ENCODE measurements at places on chromosomes 5 and 9.
A peak's percentile ranks its signal among the peaks of the same experiment; 100 is the strongest.

- DNase-seq, result no peak
Observed at GRCh38 chr5:150278046-150278730, 11.4 kb downstream of the CAMK2A start.

DNA sequence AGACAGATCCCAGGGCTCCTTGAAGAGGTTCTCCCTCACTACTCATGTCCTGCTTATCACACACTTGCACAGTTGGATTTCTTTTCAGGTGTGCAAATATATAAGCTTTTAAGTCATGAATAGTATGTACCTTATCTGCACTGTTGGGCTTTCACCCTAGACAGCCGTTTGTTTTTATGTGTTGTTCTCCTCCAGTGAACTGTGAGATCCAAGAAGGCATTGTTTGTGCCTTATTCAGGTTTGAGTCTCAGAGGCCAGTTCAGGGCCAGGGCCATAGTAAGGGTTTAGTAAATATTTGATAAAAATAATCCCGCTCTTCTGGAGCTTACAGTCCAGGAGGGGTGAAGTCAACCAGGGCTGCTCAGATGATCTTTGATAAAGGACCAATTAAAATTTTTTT, 480.0 kb downstream of the TMEM38B start:
- no peak for DNase-seq

DNA sequence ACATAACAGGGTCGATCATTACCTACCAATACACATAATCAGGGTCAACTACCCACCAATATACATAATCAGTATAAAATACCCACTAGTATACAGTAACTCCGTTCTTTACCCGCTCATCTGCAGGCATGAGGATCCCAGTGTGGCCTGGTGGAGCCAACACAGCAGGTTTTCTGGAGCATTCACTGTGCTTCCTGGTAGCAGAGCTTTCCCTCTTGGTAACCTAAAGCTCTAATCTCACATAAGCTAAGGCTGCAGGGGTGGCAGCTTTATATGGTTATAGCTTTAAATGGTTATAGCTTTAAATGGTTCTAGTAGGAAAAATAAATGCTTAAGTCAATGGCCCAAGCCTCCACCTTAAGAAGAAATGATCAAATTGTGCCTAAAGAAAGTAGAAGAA, 11.9 kb downstream of the LCN1 start:
- no peak for DNase-seq

DNA sequence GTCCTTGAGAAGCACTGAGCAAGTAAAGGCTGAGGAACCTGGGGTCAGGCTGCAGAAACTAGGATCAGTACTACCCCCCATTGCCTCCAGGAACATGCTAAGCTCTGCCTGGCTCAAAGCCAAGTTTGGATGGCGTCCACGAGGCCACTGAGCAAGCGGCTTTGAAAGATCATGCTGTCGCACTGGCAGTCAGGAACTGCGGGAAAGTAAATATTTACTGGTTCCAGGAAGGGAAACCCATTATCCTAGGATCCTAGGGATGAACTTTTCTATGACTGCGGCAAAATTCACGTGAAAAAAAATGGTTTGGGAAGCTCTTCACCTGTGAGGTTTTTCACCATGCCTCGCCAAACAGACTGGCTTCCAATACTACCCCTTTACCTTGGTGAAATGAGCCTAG, 75.3 kb upstream of the PJA2 start:
- peak; percentile 94 for DNase-seq

DNA sequence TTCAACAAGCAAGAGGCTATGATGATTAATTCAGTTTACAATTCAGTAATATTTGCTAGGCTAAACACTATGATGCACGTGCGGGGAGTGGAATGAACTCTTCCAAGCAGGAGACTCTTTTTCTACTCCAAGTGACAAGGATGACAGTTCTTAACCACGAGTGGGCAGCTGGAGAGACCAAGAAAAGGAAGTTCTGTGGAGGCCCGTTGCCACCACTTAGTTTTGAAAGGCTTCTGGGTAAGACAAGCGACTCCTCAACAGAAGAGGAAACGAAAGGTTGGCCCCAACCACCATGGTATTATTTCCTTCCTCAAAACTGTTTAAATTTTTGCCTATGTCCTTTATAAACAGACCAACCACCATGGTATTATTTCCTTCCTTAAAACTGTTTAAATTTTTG, 2.8 kb downstream of the DCAF12 start:
- no peak for DNase-seq

GRCh38 chr5:1141834-1142233, 30.0 kb upstream of the SLC12A7 start:
- peak; percentile 45 for DNase-seq

GRCh38 chr9:281741-282645, 67.3 kb downstream of the DOCK8 start:
- DNase-seq, result no peak

GRCh38 chr9:126586236-126586635, 27.5 kb upstream of the LMX1B start:
- no peak for DNase-seq

DNA sequence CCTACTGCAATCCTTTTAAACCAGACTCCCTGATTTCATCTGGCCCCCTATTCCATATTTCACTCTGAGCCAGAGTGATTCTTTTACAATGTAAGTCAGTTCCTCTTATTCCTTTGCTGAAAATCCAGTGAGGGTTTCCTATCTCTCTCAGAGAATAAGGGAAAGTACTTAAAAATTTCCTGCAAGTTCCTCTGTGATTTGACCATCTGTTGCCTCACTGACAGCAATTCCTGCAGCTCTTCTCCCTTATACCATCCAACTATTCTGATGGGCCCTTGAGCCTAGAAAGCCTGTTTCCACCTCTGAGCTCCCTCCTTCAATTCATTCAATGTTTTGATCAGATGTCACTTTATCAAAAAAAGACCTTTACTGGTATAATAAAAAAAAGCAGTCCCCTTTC, 317.1 kb upstream of the CCNH start:
- no peak for DNase-seq

DNA sequence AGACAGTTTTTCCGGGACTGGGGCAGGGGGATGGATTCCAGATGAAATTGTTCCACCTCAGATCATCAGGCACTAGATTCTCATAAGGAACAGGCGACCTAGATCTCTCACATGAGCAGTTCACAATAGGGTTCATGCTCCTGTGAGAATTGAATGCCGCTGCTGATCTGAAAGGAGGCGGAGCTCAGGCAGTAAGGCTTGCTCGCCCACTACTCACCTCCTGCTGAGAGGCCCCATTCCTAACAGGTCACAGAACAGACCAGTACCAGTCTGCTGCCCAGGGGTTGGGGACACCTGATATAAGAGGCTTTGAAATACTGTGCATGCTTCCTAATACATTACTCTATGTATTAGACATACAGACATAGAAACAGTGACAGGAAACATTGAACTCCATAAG, 41.1 kb downstream of the PTPRD start:
- DNase-seq, result no peak

DNA sequence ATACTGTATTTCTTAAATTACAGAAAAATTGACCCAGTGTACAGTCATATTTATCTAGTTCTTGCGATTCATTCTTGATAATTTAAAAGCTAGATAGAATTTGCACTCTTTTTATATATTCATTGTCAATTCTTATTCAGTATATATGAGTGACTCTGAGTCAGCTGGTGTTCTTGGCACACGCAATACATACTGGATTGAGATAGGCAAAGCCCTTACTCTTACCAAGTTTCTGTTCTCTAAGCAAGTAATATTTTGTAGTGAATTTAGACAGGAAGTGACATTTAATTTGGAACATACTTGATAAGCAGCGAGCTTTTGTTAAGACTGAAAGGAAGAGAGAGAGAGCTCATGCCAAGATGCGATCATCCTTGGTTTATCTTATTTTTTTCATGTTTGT, 57.7 kb downstream of the GPBP1 start:
- DNase-seq, result no peak

DNA sequence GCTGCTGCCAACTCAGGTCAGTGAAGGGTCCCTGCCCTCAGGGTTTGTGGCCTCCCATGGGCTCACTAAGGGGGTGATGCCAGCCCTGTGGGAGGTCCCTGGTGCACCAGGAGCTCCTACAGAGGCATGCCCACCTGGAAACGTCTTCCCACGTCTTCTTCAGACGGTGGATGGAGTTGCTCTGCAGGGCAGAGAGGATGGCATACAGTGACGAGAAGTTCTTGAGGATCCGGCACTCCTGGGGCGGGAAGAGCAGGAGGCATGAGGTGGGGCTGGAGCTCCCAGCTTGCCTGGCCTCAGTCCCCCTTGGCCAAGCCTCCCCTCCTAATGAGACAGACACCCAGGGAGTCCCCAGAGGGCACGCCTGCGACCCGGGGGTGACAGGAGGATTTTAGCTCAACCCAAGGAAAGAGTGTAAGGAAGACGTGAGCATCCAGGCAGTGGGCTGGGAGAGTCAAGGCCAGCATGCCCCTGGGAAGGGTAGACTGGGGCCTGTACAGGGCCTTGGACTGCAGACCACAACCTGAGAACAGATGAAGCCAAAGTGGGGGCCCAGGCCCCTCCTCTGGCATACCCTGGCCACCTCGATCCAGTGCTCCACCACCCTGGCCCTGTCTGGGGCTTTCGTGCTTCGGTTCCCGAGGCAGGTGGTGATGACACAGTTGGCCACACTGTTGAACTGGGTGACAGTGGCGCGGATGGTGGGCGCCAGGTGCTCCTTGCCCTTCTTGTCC, 14.4 kb downstream of the RALGDS start:
- DNase-seq, result no peak

- no peak for DNase-seq
Observed at GRCh38 chr5:16538006-16538405, 72.4 kb upstream of the ZNF622 start.

GRCh38 chr9:97188545-97188944, 118.9 kb upstream of the CCDC180 start:
- no peak for DNase-seq

- no peak for DNase-seq
Observed at GRCh38 chr5:139799359-139799758, 3.8 kb downstream of the PSD2 start.

DNA sequence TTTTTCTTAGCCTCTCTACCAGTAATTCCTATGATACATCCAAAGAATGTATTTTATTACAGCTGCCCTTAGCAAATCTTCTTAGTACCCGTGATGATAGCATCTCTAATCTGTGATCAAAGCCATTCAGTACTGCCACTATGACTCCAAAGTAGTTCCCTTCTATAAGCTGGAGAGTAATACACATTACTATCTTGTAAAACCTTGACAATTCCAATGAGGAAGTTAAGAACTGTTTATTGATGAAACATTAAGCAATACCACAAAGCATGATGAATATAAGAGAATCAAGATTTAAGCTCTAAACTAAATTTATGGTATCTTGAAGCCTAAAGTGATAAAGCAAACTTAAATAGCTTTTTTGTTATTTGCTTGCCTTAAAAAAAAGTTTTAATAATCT, 86.1 kb downstream of the SMIM23 start:
- DNase-seq, result no peak

- no peak for DNase-seq
Observed at GRCh38 chr9:101457003-101457402, 21.4 kb upstream of the ALDOB start.

DNA sequence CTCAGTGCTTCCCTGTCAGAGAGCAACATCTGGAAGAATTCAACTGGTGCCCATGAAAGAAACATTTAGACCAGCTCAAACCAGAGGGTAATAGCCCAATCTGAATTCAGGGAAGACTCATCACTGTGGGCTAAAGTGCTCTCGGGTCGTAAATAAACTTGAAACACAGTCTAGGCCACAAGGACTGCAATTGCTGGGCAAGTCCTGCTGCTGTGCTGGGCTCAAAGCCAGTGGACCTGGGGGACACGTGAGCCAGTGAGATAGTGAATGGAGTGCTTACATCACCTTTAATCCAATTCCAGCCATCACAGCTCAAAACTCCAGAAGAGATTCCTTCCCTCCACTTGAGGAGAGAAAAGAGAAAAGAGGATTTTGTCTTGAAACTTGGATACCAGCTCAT, 78.1 kb upstream of the DAP start:
- DNase-seq, result no peak

DNA sequence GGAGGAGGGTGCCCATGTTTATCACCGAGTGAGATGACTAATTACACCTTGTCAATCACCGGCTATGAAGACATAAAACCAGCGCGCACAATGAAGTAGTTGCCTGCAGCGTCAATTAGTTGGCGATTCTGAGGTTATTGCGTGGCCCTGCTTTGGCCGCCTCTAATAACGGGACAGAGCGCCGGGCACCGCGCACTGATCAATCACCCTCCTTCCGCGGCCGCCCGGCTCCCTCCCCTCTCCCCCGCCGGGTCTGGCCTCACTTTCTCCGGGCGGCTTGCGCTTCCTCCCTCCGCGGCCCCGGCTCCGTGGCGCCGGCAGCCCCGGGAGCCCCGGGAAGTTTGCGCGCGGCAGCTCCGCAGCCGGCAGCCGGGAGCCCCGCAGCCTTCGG, 3.3 kb upstream of the LHX2 start:
- DNase-seq, result no peak

- DNase-seq, result no peak
Observed at GRCh38 chr9:126207256-126207655, 119.4 kb upstream of the MVB12B start.

DNA sequence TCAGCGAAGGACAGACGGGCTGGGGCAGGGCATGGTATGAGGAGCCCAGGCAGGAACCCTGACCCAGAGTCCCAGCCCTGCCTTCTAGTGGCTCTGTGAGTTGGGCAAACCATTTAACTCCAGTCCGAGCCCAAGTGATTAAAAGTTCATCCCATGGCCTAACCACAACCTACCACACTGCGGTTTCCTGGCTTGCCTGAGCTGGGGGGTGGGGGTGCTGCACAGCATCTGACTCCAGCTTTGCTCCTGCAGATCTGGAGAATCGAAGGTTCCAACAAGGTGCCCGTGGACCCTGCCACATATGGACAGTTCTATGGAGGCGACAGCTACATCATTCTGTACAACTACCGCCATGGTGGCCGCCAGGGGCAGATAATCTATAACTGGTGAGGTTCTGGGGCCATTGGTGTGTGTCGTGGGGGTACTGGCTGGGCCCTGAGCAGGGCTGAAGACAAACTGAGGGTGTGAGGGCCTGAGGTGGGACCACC, 49.0 kb downstream of the STOM start:
- no peak for DNase-seq

- DNase-seq, result no peak
Observed at GRCh38 chr5:23001120-23001519, 148.0 kb upstream of the CDH12 start.

DNA sequence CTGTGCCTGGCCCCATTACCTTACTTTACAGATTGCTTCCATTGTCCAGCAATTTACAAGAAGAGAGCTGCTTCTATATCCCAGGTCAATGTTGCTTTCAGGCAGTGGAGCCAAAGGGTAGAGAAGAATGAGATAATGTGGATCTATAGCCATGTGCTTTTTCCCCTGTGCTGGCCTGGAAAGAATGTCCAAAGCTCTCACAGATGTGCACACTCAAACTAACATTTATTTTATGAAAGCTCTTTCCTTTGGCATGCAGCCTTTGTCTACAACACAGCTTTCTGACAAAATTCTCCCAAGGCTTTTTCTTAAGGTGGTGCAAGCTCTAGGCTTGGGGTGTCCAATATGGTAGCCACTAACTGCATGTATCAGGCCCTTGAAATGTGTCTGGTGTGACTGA, 217.3 kb downstream of the LRRC70 start:
- DNase-seq, result no peak

DNA sequence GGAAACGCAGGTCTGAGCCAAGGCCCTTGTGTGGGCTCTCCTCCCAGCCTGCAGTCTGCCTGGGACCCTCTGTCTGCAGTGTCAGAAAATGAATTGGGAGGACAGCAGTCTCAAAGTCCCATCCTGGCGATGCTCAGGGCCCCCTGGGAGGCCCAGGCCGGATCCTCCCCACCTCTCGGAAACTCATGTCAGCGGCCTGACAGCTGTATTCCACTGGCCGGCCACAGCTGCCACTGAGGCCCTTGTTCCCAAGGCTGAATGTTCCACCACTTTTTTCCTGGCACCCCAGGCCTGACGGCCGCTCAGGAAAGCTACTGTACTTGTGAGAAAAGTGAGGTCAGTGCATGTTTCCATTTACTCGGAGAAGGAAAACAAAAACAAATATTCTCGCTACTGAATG, 180.0 kb downstream of the FGF18 start:
- DNase-seq, result no peak
